Naive thymus-derived CD4-positive, alpha-beta T cell (primary cell): ENCODE measurements at places on chromosomes 1 and 21. TPM values are rescaled to one million over a fixed set of nuclear protein-coding genes. Genes with fewer than 3 reads are reported as not detected.

DNA sequence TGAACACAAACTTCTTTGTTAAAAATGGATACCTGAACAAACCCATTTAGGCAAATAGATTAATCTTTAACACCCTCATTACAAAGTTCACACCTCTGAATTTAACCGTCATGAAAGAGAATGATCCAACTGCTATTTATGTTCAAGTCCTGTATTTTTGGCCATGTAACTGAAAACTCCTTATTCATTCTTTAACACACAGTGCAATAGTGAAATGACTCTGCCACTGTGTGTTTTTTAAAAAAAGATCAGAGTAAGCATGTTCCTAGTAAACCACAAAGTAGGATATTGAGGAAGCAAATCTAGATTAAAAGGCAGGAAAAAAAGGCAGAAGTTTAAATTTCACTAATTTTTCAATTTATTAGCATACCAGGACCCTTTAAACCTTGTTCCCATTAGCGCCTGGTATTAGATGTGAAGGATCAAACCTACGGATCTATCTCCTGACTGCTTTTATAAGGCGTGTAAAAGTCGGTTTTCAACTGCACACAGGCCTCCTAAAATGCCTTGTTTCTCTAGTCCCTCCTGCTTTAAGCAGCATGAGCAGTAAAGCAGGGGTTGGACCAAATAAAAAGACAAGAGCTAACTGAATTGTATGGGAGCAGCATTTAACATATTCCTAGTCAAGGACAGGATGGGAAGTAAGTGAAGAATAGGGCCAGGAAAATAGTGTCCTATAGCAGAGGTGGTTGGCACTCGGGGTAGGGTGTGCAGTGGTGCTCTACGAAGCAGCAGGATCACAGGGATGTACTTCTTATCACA lies 33.4 kb downstream of the NUCKS1 start:
- H3K36me3 ChIP-seq, result peaks cover 26% of the 10 kb centered on the region
- no peak overlapping the region for H3K27ac ChIP-seq
- DNase-seq, result no peak
- H3K4me3 ChIP-seq, result no peak overlapping the region
- no peaks in the 10 kb centered on the region for H3K4me1 ChIP-seq

GRCh38 chr1:232271991-232272589 lies 357.8 kb downstream of the SIPA1L2 start:
- H3K27me3 ChIP-seq, result no peaks in the 10 kb centered on the region
- no peak for DNase-seq
- no peaks in the 10 kb centered on the region for H3K36me3 ChIP-seq
- H3K4me3 ChIP-seq, result no peak overlapping the region
- no peak overlapping the region for H3K27ac ChIP-seq
- H3K4me1 ChIP-seq, result no peaks in the 10 kb centered on the region

DNA sequence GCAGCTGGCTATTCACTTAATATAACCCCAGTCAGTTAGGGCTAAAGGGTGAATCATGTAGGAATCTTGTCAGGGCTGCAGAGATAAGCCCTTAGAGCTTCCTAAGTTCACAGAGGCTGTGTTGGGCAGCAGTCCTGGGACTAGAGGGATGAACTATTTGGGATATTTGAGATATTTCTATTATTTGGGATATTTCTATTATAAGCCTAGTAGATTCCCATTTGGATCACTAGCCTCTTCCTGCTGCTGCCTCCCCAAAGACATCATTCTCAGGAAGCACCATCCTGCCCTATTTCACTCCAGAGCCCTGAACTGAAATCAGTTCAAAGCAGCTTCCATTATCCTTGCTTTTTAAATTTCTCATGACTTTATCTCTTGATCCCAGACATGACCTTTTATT lies 501.3 kb downstream of the NUF2 start:
- H3K27ac ChIP-seq, result no peak overlapping the region
- DNase-seq, result no peak
- H3K4me1 ChIP-seq, result no peaks in the 10 kb centered on the region
- H3K27me3 ChIP-seq, result no peaks in the 10 kb centered on the region
- H3K4me3 ChIP-seq, result no peak overlapping the region

GRCh38 chr1:59243550-59243949 lies 53.3 kb upstream of the FGGY start:
- no peak for DNase-seq
- H3K27me3 ChIP-seq, result no peaks in the 10 kb centered on the region
- H3K4me1 ChIP-seq, result no peaks in the 10 kb centered on the region
- no peaks in the 10 kb centered on the region for H3K36me3 ChIP-seq
- no peak overlapping the region for H3K27ac ChIP-seq
- no peak overlapping the region for H3K4me3 ChIP-seq

DNA sequence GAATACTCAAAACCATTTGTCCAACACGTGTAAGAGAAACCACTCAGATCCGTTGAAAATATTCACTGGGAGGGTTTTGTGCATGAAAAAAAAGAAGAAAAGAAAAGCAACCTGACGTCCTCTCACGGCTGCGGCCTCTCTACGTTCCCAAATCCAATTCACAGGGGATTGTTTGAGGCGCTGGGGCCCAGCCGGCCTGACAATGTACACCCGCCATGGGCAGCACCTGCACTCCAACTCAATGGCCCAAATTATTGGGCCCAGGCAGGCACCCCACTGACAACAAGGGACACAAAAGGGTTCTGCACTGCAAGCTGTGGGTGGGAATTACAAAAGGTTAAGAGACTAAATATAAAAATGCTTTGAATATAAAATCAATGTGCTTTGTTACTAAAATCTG lies 41.5 kb downstream of the MORN1 start:
- no peaks in the 10 kb centered on the region for H3K27me3 ChIP-seq
- no peak overlapping the region for H3K4me3 ChIP-seq
- DNase-seq, result no peak
- no peaks in the 10 kb centered on the region for H3K4me1 ChIP-seq
- no peaks in the 10 kb centered on the region for H3K36me3 ChIP-seq
- no peak overlapping the region for H3K27ac ChIP-seq

COL24A1 gene
- polyA plus RNA-seq, result not detected

LCE1F gene
- not detected for polyA plus RNA-seq

C4BPA gene
- not detected for polyA plus RNA-seq

C1orf87 gene
- not detected for polyA plus RNA-seq

GRCh38 chr1:199857108-199857507 lies 170.4 kb upstream of the NR5A2 start:
- no peaks in the 10 kb centered on the region for H3K4me1 ChIP-seq
- no peaks in the 10 kb centered on the region for H3K36me3 ChIP-seq
- H3K27me3 ChIP-seq, result no peaks in the 10 kb centered on the region
- H3K27ac ChIP-seq, result no peak overlapping the region
- no peak for DNase-seq

- DNase-seq, result no peak
- peaks cover 87% of the 10 kb centered on the region for H3K36me3 ChIP-seq
- no peaks in the 10 kb centered on the region for H3K4me1 ChIP-seq
- H3K27ac ChIP-seq, result no peak overlapping the region
- no peak overlapping the region for H3K4me3 ChIP-seq
- no peaks in the 10 kb centered on the region for H3K27me3 ChIP-seq
These were observed 16.9 kb downstream of the IKBKE start for GRCh38 chr1:206486995-206487788.

RGS1 gene
- 14.3 TPM for polyA plus RNA-seq

DNA sequence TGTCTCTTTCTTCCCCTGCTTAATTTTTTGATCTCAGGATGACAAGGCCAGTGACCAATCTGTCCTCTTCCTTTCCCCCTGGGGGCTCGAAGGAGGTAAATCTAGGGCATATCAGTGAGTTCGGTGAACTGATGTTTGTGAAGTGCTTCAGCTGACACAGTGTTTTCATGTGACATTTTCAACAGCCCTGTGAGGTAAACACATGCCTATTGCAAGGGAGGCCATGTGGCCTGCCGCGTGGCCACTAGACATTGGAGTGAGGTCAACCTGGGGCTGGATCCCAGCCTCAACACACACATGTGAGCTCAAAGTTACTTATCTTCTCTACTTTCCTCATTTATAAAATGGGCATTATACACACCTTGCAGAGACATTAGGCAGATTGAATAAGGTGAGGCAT lies 126.3 kb downstream of the PLPP3 start:
- H3K36me3 ChIP-seq, result no peaks in the 10 kb centered on the region
- H3K27ac ChIP-seq, result no peak overlapping the region
- no peaks in the 10 kb centered on the region for H3K4me1 ChIP-seq
- H3K27me3 ChIP-seq, result no peaks in the 10 kb centered on the region
- no peak for DNase-seq

DNA sequence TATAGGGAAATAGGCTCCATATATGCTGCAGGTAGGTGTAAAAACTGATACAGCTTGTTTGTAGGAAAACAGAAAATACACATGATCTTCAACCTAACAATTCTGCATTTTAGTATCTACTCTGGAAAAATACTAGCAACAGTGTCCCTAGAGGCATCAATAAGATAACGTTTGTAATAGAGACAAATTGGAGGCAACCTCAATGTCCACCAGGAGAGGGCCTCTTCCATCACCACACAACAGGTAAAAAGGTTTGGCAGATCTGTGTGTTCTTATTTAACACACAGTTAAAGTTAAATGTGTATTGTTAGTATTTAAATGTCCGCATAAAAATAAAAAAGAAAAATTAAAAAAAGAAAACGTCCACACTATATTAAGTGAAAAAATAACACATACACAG lies 5.4 kb downstream of the EIF2D start:
- no peaks in the 10 kb centered on the region for H3K27me3 ChIP-seq
- H3K27ac ChIP-seq, result no peak overlapping the region
- H3K4me3 ChIP-seq, result no peak overlapping the region
- H3K4me1 ChIP-seq, result peaks cover 7% of the 10 kb centered on the region
- H3K36me3 ChIP-seq, result peaks cover 74% of the 10 kb centered on the region

SLC44A3 gene
- polyA plus RNA-seq, result not detected

ERVH48-1 gene
- 1.2 TPM for polyA plus RNA-seq

TNN gene
- not detected for polyA plus RNA-seq

TDRD5 gene
- not detected for polyA plus RNA-seq

- H3K4me3 ChIP-seq, result no peak overlapping the region
- no peaks in the 10 kb centered on the region for H3K27me3 ChIP-seq
- no peaks in the 10 kb centered on the region for H3K36me3 ChIP-seq
These were observed 13.9 kb upstream of the LAX1 start for GRCh38 chr1:203751051-203751450.

DNA sequence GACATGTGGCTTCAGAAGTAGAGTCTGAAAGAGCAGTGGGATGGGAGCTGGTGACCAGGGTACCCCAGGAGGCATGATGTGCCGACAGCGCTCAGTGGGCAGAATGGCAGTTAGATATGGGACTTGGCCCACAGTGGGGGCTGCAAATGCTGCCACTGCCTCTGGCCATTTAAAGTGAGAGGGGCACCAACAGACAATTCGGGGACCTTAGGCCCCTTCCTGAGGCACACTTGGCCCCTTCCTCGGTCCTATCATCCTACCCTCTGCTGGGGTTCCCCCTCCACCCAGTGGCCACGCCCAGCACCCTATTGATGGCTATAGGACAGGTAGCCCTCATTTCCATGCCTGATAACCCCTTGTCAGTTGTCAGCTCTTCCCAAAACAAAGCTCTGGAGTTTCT lies 36.6 kb upstream of the EPHA8 start:
- H3K4me1 ChIP-seq, result no peaks in the 10 kb centered on the region
- no peak for DNase-seq
- no peaks in the 10 kb centered on the region for H3K36me3 ChIP-seq
- no peak overlapping the region for H3K4me3 ChIP-seq
- no peaks in the 10 kb centered on the region for H3K27me3 ChIP-seq

S100A6 gene
- polyA plus RNA-seq, result 568 TPM

GRCh38 chr1:44318097-44319088 lies 36.7 kb downstream of the ERI3 start:
- no peaks in the 10 kb centered on the region for H3K27me3 ChIP-seq
- no peak overlapping the region for H3K27ac ChIP-seq
- H3K4me1 ChIP-seq, result no peaks in the 10 kb centered on the region
- no peak overlapping the region for H3K4me3 ChIP-seq

- H3K4me1 ChIP-seq, result no peaks in the 10 kb centered on the region
- no peak overlapping the region for H3K27ac ChIP-seq
These were observed 20.7 kb upstream of the AHCYL1 start for GRCh38 chr1:109963864-109964263.

DNA sequence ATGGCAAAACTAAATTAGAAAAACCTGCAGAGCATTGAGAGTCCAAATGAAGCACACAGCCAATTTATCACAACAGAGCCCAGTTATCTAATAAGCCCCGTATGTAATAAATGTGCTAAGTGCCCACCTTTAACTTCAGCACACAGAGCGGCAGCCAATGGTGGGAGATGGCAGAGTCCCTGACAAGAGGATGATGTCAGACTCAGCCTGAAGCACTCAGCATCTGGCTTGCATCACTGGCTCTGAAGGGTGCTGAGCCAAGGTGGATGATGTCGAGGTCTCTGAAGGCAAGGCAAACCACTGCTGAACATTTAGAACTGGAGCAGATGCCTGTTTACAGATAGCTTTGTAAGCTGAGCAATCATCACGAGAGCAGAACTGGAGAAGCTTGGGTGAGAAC lies 118.3 kb downstream of the NUF2 start:
- no peaks in the 10 kb centered on the region for H3K4me1 ChIP-seq
- H3K4me3 ChIP-seq, result no peak overlapping the region
- no peaks in the 10 kb centered on the region for H3K27me3 ChIP-seq
- no peaks in the 10 kb centered on the region for H3K36me3 ChIP-seq
- no peak overlapping the region for H3K27ac ChIP-seq

- H3K4me3 ChIP-seq, result no peak overlapping the region
- H3K4me1 ChIP-seq, result no peaks in the 10 kb centered on the region
- H3K36me3 ChIP-seq, result no peaks in the 10 kb centered on the region
- H3K27ac ChIP-seq, result no peak overlapping the region
These were observed 57.0 kb downstream of the DMRTB1 start for GRCh38 chr1:53516181-53516580.

NUP210L gene
- polyA plus RNA-seq, result not detected

GRCh38 chr1:236568285-236568894 lies 35.9 kb downstream of the HEATR1 start:
- no peak overlapping the region for H3K4me3 ChIP-seq
- no peak for DNase-seq
- no peaks in the 10 kb centered on the region for H3K27me3 ChIP-seq
- peaks cover 92% of the 10 kb centered on the region for H3K36me3 ChIP-seq
- H3K4me1 ChIP-seq, result no peaks in the 10 kb centered on the region

DNA sequence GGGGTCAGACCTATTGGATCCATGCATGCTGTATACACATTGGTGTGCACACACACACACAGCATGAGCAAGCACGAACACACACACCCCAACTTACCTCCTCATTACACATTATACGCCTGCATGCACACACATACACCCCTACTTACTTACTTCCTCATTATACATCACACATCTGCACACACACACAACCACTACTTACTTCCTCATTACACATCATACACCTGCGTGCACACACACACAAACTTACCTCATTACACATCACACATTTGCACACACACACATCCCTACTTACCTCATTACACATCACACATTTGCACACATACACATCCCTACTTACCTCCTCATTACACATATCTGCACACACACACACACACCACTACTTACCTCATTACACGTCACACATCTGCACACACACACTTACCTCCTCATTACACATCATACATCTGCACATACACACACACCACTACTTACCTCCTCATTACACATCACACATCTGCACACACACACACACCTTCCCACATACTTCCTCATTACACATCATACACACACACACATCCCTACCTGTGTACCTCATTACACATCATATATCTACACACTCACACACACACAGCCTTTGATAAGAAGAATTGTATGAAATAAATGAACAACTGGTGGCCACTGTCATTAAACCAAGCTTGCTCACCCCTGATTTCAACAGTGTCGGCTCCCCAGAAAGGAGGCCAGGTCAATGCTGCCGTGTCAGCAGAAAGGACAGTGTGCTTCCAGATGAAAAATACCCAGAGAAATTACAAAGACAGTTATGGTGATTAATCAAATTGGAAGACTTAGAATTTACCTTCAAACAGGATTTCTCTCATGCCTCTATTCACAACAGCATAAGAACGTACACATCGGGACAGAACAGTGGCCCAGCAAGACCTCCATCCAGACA lies 117.8 kb downstream of the SETD4 start:
- no peaks in the 10 kb centered on the region for H3K27me3 ChIP-seq
- H3K4me3 ChIP-seq, result no peak overlapping the region
- H3K4me1 ChIP-seq, result no peaks in the 10 kb centered on the region
- DNase-seq, result no peak
